ENCODE measurements at places on chromosomes 16 and 17. TPM values are rescaled to one million over a fixed set of nuclear protein-coding genes. Genes with fewer than 3 reads are reported as not detected.

DNA sequence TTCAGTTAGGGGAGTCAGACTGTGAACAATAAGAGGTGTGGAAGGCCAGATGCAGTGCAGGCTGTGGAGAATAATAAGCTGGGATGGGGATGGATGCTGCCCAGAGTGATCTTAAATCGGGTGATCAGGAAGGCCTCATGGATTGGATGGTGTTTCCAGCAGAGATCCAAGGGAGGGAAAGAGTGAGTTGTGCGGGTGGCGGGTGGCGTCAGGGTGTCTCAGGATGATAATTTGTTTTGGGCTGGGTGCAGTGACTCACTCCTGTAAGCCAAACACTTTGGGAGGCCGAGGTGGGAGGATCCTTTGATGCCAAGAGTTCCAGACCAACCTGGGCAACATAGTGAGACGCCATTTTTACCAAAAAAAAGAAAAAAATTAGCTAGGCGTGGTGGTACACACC lies 7.9 kb downstream of the CLUAP1 start:
- DNase-seq, result no peak

GRCh38 chr17:2075336-2076086 lies 20.6 kb downstream of the HIC1 start:
- peak; percentile 28 for DNase-seq

- no peak for DNase-seq
Measured at GRCh38 chr16:86511317-86512161, 1.2 kb downstream of the FOXF1 start.

DNA sequence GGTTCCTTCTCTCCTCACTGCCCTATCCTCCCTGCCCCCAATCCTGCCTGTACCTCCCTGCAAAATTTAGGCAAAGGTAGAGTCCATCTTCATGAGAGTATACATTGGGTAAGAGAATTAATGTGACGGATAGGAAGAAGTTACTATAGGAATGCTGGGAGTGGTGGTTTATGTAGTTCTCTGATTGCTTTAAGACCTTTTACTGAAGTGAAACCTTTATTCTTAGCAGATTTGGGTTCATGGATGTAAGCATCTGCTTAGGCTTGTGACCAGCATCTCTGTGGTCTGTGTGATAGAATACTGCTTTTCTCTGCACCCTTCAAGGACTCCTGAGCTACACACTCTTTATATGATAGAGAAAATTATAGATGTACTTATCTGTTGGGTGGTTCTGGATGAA lies 127.3 kb downstream of the PRKCA start:
- no peak for DNase-seq

DNA sequence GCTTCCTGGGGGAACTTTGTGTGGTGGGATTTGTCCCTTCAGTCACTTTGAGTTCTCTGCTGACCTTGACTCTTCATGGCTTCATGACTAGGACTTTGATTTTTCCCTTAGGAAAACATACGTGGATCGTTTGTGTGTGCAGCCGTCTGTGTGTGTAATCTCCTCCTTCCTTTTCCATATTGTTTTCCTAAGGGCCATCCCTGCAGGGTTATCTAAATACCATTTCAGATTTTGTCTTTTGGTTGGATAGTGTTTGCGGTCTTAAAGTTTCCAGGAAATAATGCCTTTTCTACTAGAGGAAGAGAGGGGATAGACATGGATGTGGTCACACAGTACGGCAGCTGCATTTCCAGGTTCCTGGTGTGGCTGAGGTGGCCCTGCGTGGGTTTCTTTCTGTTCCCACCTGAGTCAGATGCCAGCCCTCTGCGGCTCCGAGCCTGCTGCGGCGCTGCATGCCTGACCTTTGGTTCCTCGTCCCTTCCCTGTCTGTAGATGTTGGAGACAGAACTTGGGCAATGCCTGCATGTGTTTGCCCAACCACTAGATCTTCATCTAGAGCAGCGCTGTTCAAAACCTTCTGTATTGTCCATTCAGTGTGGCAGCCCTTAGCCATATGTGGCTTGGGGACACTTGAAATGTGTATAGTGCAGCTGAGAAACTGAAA lies 72.0 kb upstream of the LGALS9 start:
- DNase-seq, result no peak

DNA sequence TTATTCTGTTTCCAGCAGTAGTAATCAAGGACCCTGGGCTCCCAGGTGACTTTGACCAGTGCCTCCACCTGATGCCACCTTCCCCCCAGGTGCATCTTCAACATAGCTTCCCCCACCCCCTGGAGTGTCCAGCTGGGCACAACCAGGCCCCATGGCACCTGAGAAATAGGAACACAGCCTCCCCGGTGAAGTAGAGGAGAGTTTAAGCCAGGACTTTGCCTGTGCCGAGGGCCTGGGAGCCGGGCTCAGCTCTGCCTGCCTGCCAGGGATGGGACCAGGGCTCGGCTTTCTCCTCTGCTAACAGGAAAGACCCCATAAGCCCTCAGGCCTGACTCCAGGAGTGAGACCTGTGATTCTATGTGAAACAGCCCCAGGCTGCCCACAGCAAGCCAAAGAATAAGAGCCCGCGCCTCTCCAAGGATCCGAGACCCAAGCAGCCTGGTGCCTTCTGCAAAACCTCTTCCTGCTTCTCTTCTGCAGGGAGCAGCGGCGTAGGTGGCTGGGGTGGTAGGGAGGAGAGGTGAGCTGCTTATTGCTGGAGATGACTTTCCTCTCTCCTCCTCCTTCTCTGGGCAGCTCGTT lies 16.4 kb upstream of the RBFOX3 start:
- DNase-seq, result peak; percentile 7

GRCh38 chr16:79613009-79613408 lies 12.5 kb upstream of the MAF start:
- no peak for DNase-seq

DNA sequence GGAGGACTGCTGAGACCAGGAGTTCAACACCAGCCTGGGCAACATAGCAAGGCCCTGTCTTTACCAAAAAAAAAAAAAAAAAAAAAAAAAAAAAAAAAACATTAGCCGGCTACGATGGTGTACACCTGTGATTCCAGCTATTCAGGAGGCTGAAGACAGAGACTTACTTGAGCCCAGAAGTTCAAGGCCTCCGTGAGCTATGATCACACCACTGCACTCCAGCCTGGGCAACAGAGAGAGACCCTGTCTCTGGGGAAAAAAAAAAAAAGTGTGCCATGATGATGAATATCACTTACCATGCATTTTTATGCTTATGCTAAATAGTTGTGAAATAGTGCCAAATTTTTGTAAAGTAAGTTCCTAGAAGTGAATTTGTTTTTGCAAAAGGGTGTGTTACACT lies 197.0 kb downstream of the LGALS9B start:
- DNase-seq, result no peak

DNA sequence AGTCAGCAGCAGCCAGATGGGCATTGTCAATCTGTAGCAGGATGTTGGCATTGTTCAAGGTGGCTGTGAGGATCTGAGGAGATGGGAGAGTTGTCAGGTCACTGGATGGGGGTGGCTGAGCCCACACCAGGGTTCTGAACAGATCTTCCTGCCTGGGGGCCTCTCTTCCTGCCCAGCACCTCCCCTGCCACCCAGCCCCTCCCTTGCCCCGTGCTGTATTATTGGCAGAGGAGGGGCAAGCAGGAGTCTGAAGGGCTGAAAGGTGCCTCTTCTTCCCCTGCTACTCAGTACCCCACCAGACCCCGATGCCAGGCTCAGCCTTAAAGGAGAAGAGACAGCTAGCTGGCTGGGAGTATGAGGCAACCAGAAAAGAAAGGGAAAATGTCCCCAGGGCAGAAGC lies 93.0 kb downstream of the GOSR1 start:
- no peak for DNase-seq

DNA sequence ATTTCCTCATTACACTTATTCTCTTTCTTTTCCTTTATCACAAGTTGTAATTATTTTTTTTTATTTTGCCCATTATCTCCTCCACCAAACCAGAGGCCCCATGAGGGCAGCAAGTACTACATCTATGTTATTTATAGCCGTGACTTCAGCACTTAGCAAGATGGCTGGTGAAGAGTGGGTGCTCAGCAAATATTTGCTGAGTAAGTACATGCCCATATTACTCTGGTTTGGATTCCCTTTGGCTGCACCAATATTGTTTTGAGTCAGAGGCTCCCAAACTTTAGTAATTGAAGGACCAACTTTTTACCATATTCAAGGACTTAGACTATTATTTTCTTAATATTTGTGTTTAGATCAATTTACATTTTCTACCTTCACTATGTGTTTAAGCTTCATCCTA lies 83.2 kb downstream of the HS3ST2 start:
- DNase-seq, result no peak

- no peak for DNase-seq
Measured at GRCh38 chr16:11140867-11141266, 115.1 kb downstream of the SOCS1 start.

GRCh38 chr16:12582696-12583095 lies 221.0 kb downstream of the CPPED1 start:
- DNase-seq, result no peak

DNA sequence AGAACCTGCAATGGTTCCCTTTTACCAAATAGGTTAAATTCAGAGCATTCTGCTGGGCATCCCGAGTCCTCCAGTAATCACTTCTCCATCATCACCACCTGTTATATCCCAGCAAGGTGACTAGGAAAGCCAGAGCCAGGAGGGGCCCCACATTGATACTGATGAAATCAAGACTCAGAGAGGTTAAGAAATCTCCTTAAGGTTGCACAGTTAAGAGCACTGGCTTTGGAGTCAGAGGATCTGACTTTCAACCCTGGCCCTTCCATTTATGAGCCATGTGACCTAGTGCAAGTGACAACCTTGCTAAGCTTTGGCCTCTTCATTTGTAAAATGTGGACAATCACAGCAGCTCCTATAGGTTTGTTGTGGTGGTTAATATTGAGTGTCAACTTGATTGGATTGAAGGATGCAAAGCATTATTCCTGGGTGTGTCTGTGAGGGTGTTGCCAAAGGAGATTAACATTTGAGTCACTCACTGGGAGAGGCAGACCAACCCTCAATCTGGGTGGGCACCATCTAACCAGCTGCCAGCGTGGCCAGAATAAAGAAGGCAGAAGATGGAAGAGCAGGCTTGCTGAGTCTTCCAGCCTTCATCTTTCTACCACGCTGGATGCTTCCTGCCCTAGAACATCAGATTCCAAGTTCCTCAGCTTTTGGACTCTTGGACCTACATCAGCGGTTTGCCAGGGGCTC lies 194.2 kb upstream of the ASIC2 start:
- no peak for DNase-seq

GRCh38 chr16:88066680-88067529 lies 115.7 kb downstream of the BANP start:
- no peak for DNase-seq

DNA sequence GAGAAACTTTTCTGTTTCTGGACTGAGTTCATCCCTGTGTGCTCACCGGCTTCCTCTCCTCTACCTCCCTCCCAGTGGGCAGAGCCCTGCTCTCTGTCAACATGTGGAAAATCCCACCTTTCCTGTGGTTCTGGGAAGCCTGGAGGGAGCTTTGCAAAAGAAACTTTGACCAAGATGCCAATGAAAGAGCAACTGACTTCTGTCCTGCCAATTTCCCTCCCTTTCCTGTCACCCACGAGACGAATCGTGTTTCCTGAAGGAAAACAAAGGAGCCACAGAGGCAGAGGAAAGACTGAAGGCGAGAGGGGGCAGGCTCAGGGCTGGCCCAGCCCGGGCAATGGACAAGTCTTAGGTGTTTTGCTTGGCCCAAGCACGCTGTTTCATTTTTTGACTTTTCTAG lies 82.8 kb downstream of the PLCG2 start:
- no peak for DNase-seq

DNA sequence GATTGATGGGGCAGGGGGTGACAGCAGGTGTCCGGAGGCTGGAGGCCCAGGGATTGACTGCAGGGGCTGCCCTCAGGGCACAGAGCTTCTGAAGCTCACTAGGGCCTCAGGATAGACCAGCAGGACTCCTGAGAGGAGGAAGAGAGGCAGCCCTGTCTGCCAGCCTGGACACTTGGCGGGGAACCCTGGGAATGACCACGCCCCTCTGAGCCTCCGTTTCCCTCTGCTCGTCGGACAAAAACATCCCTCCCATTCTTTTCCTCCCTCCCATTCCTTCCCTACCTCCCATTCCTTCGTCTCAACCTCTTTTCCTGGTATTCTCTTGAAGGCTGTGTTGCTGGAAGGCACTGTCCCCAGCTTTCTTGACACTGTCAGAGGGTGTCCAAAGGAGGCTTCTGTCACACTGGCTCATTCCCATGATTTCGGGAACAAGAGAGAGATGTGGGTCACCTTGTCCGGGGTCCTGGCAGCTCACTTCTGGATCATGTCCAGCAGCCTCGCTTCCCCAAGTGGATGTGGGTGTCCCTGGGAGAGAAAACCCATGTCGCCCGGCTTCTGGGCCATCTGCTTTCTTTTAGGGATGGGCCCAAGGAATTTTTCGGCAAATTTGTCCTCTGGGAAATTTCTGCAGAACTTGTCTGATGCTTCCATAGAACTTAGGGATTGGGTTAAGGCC lies 145.5 kb downstream of the CMIP start:
- DNase-seq, result no peak

GRCh38 chr17:60095830-60096229 lies 17.1 kb upstream of the HEATR6 start:
- no peak for DNase-seq

DNA sequence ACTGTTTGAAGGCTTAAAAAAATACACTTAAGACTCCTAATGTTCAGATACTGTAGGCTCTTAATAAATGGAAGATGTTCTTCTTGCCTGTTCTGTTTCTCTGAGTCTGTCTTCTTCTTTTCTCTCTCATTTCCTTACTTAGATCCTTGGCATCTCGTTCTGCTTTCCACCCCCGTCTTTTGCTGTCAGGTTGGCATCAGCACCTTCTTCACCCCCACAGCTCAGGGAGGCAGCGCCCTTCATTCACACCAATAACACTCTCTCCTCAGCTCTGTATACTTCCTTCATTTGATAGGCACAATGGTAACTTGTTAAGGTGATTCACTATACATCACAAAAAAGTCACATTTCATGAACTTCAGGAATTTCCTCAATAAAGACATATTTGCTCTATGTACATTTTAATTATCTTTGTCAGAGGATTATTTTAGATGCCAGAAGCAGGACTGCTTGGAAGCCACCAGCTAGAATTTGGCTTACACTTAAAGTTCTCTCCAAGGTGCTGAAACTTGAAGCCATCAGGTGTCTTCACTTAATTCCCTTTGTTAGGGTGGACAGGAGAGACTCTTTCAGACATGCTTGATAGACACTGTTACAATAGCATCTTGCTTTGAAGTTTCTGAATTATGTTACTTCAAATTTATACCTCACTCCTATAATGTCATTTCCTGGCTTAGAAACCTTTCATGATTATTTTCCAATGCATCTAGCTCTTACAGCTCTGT lies 670.1 kb upstream of the C16orf82 start:
- no peak for DNase-seq

VTN gene
- 1.3 TPM for total RNA-seq

PKMYT1 gene
- total RNA-seq, result 113 TPM

RTN4RL1 gene
- 0.72 TPM for total RNA-seq

PAM16 gene
- 87.2 TPM for total RNA-seq

DYNLRB2 gene
- not detected for total RNA-seq

GSG1L gene
- 0.28 TPM for total RNA-seq

AATK gene
- 4.4 TPM for total RNA-seq

CDC27 gene
- 83.3 TPM for total RNA-seq

LCAT gene
- 25.8 TPM for total RNA-seq

SCPEP1 gene
- total RNA-seq, result 41.3 TPM

FXR2 gene
- 33.3 TPM for total RNA-seq

KLHL10 gene
- 0.14 TPM for total RNA-seq

GP2 gene
- total RNA-seq, result 8.3 TPM

TNFRSF17 gene
- 0.18 TPM for total RNA-seq

Measured in WTC11 (cell line).